ENCODE measurements at places on chromosomes 5 and 9. TPM values are rescaled to one million over a fixed set of nuclear protein-coding genes. Genes with fewer than 3 reads are reported as not detected.

PCDHAC2 gene
- total RNA-seq, result 1.3 TPM

TMEM232 gene
- total RNA-seq, result 0.79 TPM

SCGB3A2 gene
- total RNA-seq, result not detected

WNT8A gene
- total RNA-seq, result not detected

LMBRD2 gene
- total RNA-seq, result 24.5 TPM

C5orf52 gene
- not detected for total RNA-seq

GKAP1 gene
- total RNA-seq, result 0.50 TPM

PCDHB2 gene
- 4.4 TPM for total RNA-seq

BRINP1 gene
- total RNA-seq, result 8.9 TPM

SVEP1 gene
- total RNA-seq, result 71.7 TPM

NUTM2F gene
- not detected for total RNA-seq

EGFLAM gene
- 2.9 TPM for total RNA-seq

ENTREP1 gene
- total RNA-seq, result 0.33 TPM

SLC22A4 gene
- 0.78 TPM for total RNA-seq

PCDHA1 gene
- total RNA-seq, result not detected

EQTN gene
- total RNA-seq, result not detected

FOXI1 gene
- total RNA-seq, result not detected

SRP19 gene
- 39.9 TPM for total RNA-seq

PCDHGC4 gene
- total RNA-seq, result 4.2 TPM

PCDHGA1 gene
- 1.4 TPM for total RNA-seq

JAKMIP2 gene
- total RNA-seq, result 0.13 TPM

ARHGEF39 gene
- 0.26 TPM for total RNA-seq

SLC1A1 gene
- total RNA-seq, result 25.8 TPM

ARL14EPL gene
- not detected for total RNA-seq

MEIKIN gene
- total RNA-seq, result not detected

TAF1L gene
- total RNA-seq, result under 0.01 TPM

PLPPR1 gene
- not detected for total RNA-seq

HK3 gene
- total RNA-seq, result not detected

SPATA24 gene
- total RNA-seq, result 4.8 TPM

MAP3K1 gene
- total RNA-seq, result 4.6 TPM

GARIN3 gene
- total RNA-seq, result not detected

HTR4 gene
- total RNA-seq, result 0.07 TPM

PWWP2A gene
- 19.6 TPM for total RNA-seq

ZBTB26 gene
- total RNA-seq, result 6.2 TPM

PSAT1 gene
- 90.6 TPM for total RNA-seq

SPAAR gene
- total RNA-seq, result 0.26 TPM

NMUR2 gene
- total RNA-seq, result not detected

S1PR3 gene
- 9.9 TPM for total RNA-seq

NTRK2 gene
- 1.0 TPM for total RNA-seq

HAPLN1 gene
- 144 TPM for total RNA-seq

GARNL3 gene
- 6.2 TPM for total RNA-seq

TMEM174 gene
- not detected for total RNA-seq

SIT1 gene
- 0.07 TPM for total RNA-seq

PCDHB5 gene
- 2.2 TPM for total RNA-seq

DNAJC25 gene
- total RNA-seq, result 8.1 TPM
